EL (cell line): ENCODE measurements at places on chromosomes 11 and 22.

GRCh38 chr11:118132385-118133151, 20.1 kb downstream of the SCN4B start:
- no peak for DNase-seq

- DNase-seq, result no peak
Measured at GRCh38 chr11:34823639-34824038, 92.5 kb downstream of the APIP start.

DNA sequence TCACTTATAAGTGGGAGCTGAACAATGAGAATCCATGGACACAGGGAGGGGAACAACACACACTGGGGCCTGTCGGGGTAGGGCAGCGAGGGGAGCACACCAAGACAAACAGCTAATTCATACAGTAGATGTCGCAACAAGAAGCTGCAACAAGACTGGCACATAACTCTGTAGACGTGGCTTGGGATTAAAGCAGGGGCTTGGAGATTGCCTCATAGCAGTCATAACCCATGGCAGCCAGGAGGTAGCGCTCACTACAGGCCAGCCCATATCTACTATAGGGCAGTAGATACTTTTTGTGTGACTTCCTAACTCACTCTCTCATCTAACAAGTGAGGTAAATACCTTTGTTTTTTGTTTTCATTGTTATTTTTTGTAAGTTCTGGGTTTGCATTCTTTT, 1.7 kb upstream of the OR9G4 start:
- no peak for DNase-seq

DNA sequence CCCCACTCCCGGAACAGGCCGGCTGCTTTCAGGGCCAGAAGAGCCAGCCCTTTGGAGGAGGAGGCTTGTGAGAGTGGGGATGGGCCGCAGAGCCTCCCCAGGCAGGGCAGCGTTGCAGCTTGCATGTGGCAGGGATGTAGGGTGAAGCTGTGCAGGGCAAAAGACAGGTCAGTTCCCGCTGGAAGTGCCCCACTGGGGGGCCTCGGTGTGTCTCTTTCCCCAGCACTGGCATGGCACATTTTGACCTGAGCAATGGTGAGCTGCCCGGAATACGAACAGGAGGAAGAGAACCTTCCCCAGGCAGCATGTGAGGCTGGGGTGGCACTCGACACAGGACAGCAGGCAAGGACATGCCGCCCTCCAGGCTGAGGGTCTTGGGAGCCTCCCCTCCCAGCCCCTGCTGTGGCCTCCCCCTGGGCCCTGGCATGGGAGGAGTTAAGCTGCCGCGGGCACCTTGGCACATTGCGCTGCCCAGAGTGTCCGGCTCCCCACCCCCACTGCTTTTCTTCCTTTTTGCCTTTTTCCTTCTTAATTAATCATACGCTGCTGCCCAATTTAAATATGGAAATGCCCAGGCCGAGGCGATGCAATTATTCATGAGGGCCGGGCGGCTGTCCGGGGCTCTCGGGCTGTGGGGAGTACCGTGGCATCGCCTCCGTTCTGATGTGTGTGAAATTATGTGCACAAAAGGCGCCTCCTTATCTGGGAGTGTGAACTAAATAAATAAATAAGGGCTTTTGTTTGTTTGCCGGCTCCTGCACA, 76.0 kb upstream of the WNT7B start:
- peak; percentile 55 for DNase-seq

DNA sequence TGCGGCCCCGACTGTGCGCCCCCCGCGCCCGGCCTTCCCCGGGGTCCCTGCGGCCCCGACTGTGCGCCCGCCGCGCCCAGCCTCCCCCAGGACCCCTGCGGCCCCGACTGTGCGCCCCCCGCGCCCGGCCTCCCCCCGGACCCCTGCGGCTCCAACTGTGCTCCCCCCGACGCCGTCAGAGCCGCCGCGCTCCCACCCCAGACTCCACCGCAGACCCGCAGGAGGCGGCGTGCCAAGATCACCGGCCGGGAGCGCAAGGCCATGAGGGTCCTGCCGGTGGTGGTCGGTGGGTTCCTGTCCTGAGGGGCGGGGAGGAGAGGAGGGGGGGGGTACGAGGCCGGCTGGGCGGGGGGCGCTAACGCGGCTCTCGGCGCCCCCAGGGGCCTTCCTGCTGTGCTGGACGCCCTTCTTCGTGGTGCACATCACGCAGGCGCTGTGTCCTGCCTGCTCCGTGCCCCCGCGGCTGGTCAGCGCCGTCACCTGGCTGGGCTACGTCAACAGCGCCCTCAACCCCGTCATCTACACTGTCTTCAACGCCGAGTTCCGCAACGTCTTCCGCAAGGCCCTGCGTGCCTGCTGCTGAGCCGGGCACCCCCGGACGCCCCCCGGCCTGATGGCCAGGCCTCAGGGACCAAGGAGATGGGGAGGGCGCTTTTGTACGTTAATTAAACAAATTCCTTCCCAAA, 3.1 kb downstream of the DRD4 start:
- no peak for DNase-seq

GRCh38 chr11:6703247-6704063, 20.3 kb upstream of the MRPL17 start:
- peak; percentile 79 for DNase-seq

DNA sequence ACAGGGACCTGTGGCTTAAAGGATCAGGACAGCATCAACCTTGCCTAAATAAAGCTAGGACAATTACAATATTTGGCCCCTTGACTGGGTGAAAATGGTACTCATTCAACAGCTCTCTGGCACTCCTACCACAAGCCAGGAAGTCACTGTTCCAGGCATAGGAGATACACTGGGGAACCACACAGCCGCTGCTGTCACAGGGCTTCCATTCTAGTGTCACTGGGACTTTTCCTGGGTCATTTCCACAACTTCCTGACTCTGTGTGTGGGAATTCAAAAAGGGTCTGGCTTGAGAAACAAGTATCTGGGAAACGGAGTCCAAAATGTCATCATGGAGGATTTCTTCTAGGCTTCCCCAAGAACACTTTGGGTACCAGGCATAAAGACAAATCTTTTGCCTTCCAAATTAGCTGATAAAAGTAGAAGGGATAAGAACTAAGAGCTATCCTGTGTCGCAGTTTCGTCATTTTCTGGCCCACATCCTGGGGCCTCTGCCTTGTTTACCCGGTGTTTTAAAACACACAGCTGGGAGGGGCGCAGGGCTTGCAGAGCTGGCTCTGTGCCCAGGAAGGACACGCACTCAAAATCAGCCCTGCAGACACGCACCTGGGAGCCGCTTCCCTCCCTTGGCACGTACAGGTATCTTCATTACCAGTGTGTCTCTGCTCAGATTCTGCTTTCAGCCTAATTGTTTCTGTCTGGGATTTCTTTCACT, 38.0 kb downstream of the TMEM45B start:
- DNase-seq, result no peak

DNA sequence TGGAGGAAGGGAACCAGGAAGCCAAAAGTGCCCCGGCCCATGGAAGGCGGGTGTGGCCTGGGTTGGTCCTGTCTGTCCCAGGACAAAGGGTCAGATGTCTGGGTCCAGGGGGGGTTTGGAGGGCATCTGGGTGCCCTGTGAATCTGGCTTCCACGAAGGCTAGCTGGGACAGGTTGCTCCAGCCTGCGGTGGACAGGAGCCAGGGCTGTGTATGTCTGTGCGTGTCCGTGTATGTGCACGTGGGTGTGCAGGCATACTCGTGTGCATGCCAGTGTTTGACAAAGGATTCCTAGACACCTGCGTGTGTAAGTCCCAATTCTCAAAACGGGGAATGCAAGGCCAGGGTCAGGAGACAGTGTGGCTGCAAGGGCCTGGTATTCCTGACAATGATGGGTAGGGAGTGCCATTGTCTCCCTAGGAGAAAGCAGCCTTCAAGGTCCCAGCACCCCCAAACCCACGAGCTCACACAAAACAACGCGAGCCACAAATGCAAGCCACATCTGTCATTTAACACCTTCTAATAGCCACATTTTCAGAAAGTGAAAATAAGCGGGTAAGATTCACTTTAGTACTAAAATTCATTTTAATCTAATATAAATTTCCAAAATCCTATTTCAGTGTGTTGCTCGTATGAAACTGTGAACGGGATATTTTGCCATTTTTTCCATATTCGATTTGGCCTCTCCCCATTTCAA, 78.4 kb upstream of the WNT7B start:
- no peak for DNase-seq

DNA sequence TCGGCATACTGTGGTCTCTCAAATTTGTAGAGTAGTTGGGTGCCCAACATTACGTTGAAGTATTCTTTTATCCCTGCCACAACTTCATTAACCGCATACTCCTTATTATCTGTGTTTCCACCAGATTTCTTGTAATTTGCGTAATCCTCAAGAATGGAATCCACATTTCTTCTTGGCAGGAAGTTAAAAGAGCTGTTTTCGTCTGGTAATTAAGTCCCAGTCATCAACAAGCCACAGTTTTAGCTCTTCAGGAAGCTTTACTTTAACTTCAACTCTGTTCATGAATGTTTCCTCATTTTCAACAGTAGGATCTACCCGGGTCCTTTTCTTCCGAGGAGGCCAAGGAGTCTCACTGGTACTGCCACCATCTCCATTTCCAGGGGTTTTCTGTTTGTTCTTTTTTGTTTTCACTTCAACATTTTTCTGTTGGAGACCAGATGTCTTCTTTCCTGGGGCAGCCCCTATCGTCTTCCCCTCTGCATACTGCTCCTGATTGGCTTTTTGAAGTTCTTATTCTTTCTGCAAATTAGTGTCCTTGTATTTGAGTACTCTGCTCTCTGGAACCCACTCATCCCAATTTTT, 30.3 kb downstream of the PDE3B start:
- no peak for DNase-seq

GRCh38 chr11:114219559-114220349, 76.4 kb upstream of the NNMT start:
- no peak for DNase-seq

DNA sequence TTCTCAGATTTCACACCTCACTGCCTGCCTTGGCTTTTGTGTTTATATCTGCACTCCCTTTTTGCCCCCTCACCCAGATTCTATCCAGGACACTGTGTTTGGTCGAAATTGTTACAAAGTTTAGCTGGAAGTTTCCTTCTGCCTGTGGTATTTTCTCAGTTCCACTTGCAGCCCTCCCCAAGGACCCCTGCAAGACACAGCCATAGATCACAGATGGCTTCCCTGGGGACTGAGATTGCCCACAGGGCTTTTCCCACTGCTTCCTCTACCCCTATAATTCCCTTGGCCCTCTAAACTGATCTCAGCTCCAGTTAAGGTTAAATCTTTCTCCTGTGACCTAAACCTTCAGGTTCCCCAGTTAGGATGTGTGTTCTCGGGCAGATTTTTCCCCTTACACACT, 146.1 kb upstream of the C11orf87 start:
- no peak for DNase-seq

DNA sequence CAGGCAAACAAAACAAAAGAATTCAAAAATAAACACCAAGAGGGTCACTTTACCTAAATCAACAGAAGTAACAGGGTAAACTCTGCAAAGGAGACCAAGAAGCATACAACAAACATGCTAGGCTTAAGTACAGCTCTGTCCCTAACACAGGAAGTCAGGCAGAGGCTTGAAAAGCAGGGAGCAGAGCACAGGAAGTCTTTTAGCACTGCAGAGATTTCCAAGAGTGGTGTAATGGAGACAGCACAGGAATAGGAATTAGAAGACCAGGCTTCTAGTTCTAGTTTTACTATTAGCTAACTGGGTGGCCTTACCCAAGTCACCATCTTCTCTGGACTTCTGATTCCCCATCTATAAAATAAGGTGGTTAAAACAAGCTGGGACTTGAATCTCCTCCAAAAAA, 1.9 kb downstream of the RBFOX2 start:
- peak; percentile 61 for DNase-seq
